ENCODE measurements at places on chromosomes 12 and 14. TPM values are rescaled to one million over a fixed set of nuclear protein-coding genes. Genes with fewer than 3 reads are reported as not detected.

DNA sequence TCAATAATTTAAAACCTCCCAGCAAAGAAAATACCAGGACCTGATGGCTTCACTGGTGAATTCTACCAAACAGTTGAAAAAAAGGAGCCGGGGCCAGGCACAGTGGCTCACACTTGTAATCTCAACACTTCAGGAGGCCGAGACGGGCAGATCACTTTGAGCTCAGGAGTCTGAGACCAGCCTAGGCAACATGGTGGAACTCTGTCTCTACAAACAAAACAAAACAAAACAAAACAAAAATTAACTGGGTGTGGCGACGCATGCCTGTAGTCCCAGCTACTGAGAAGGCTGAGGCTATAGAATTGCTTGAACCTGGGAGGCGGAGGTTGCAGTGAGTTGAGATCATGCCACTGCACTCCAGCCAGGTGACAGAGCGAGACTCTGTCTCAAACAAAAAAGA is 13.7 kb upstream of the TROAP start:
- no peak for DNase-seq

DNA sequence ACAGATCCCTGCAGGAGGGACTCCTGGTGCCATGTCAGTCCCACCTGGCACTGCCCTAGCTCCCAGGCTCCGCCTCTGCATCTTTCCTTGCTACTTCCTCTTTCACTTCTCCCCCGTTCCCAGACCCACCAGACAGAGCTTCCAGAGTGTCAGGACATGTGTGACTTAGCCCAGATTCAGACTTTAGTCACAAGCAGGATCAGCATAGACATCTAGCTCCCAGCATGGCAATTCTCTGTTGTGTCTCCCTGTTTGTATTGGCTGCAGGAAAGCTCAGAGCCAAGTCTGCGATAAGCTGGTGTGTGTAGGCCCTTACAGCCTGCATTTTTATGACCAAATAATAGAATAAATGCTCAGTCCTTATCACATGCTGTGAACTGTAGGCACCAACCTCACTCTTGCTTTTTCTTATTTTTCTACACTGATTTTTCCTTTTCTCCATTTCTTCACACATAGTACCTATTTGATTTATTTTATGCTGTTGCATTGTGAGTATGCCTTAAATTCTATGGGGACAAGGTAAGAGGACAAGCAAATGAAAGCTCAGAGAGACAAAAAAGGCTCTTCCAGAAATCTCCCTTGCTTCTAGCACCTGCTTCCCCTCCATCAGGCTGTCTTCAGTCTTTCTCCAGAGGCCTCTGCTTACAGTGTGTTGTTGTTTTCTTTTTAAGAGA is 5.9 kb downstream of the DHRS2 start:
- DNase-seq = no peak

DNA sequence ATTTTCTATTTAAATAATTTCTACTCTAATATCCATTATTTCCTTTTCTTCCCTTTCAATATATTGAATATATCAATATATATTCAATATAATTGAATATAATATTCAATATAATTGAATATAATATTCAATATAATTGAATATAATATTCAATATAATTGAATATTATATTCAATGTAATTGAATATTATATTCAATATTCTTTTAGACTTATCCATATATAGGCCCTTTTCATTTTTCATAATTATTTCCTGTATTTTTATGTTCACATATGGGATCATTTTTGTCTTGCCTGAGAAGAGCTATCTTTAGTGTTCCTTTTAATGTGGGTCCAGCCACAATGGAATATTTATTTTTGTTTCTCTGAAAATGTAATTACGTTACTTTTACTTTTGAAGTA is 88.9 kb upstream of the ESRRB start:
- no peak for DNase-seq

The LTBR gene
- 234 TPM for total RNA-seq

- no peak for DNase-seq
These were observed 32.0 kb downstream of the SSH1 start for GRCh38 chr12:108825201-108825950.

DNA sequence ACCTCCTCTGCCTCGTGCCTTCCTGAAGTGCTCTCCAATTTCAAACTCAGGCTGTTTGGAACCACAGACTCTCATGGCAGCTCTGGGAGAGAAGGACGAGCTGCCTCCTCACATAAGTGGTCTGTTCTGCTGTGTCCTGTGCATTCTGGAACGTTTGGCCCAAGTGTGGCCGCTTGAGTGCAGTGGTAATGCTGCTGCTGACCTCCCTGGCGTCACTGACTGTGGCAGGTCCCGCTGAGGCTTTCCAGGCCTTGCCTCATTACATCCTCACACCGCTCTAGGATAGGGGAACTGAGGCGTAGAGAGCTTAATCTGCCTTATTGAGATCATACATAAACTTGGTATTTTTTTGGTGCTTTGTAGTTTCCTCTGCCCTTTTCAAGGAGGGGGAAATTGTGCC is 14.2 kb downstream of the CCDC92 start:
- DNase-seq = no peak

The STAC3 gene
- 1.1 TPM for total RNA-seq

- DNase-seq = peak; percentile 77
These were observed 26.6 kb upstream of the KLRB1 start for GRCh38 chr12:9634177-9634803.

- DNase-seq = no peak
These were observed 104.1 kb downstream of the ANO2 start for GRCh38 chr12:5840944-5841343.

GRCh38 chr12:94597268-94597667 is 53.1 kb downstream of the TMCC3 start:
- no peak for DNase-seq

DNA sequence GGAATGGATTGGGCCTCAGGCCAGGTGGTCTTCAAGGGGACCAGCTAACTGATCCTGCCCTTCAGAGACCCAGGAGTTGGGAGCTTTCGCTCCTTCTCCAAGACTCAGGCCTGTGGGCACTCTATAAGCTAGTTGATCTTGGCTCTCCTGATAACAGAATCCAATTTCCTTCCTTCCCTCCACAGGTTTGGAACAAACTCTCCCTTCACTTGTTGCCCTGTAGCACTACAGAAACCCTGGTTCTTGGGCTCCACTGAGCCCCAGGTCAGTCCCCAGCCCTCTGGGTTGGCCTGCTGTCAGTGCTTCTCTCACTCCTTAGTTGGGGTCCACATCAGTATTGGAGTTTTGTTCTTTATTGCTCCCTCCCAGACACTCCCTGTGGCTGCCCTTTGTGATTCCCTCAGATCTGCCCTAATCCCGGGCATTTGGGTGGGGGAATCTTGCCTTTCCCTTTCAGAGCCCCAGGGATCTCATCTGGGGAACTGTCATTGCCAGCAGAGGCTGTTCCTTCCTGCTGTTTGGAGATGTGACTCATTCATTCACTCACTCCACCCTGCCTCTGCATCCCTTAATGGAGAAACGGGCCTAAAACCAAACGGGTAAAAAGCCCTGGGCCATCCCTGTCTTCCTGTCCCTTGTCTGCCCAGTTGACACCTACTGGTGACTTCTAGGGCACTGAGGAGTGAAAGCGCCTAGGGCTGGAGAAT is 4.4 kb upstream of the GPD1 start:
- no peak for DNase-seq

DNA sequence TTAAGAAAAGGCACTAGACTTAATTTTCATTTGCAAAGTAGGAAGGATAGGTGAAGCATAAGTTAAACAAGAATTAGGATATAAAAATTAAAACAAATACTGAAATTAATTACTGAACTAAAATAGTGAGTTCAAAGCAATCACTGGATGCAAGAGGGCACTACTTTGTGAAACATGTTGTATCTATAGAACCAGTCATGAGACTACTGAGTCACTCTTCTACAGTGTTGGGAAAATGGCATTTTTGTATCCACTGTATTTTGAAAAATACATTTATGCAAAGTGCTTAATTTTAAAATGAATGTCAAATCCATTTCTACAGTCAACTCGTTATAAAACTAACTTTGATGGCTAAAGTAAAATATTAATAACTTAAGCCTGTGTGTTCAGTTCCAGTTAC is 47.9 kb downstream of the SEL1L start:
- no peak for DNase-seq

GRCh38 chr12:107845980-107846659 is 71.6 kb downstream of the ASCL4 start:
- no peak for DNase-seq

The LTBP2 gene
- 0.31 TPM for total RNA-seq

DNA sequence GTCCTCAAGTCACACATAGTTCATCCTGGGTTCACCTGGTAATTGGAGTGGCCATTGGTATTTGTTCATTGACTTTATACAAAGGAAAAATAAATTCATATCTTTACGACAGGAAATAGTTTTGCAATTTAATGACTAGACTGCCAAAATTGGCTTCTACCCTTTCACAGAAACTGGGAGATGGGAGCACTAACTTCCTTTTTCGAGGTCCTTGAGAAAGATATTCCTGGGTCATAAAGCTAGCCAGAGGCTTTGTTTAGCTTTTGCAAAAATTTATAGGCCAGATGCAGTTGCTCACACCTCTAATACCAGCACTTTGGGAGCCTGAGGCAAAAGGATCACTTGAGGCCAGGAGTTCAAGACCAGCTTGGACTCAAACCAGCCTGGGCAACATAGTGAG is 10.2 kb upstream of the OR11G2 start:
- DNase-seq = no peak

GRCh38 chr14:79186523-79186922 is 1016.4 kb downstream of the NRXN3 start:
- no peak for DNase-seq

DNA sequence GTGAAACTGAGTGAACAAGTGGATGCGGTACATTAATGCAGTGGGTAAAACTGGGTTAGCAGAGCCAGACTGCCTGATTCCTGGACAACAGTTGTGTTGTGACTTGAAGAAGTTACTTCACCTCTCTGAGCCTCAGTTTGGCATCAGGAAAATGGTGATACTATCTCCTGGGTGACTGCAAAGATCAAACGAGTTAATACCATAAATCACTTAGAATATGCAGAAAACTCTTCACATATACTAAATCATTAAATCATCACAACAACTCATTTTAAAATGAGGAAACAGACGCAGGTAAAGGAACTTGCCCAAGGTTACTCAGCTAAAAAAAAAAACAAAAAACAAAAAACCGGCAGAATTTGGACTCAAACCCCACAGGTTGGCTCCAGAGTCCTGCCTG is 811 bp downstream of the MTERF2 start:
- DNase-seq = no peak

- no peak for DNase-seq
These were observed 1.3 kb upstream of the TSFM start for GRCh38 chr12:57781244-57781643.

- peak; percentile 50 for DNase-seq
These were observed 4.4 kb downstream of the ORMDL2 start for GRCh38 chr12:55822228-55822627.

Data from HT-29 (cell line).